ENCODE measurements at places on chromosomes 12 and 14.
A peak's percentile ranks its signal among the peaks of the same experiment; 100 is the strongest.

- DNase-seq = no peak
Observed at GRCh38 chr14:87380054-87380453, 612.9 kb downstream of the GALC start.

DNA sequence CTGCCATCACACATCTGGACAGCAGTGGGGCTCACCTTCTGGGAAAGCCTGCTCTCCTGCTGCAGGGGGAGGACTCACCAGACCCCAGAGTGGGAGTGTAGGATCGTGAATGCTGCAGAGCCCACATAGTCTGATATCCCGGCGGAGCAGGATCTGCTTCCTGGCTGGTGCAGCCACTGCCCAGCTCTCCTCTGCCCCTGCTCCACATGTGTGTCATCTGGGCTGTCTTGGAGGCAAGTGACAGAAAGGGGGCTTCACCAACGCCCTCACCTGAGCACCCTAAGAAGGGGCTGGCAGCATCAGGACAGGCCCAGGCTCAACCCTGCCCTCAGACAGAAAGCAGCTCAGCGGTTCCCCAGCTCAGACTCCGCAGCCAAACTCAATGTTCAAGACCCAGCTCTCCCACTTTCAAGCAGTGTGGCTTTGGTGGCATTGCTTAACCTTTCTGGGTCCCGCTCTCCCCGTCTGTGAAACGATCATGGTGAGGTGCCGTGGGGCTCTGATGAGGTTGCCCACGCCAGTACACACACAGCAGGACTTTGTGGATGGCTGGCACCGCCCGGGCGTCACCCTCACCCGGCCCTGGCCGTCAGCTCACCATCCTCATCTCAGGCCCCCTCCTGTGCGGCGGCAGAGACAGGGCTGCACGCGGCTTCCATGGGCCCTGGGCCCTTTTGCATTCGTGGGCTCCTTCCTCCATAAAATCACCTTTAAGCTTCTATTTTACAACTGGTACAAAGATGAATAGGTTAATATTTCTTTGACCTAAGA is 91.0 kb upstream of the SFSWAP start:
- DNase-seq = no peak

- no peak for DNase-seq
Observed at GRCh38 chr14:102893452-102893851, 29.0 kb upstream of the AMN start.

- DNase-seq = no peak
Observed at GRCh38 chr12:5390174-5390799, 41.6 kb upstream of the NTF3 start.

- DNase-seq = no peak
Observed at GRCh38 chr12:20701106-20701505, 6.0 kb downstream of the SLCO1C1 start.

GRCh38 chr12:120914794-120915193 is 10.6 kb upstream of the SPPL3 start:
- DNase-seq = no peak

DNA sequence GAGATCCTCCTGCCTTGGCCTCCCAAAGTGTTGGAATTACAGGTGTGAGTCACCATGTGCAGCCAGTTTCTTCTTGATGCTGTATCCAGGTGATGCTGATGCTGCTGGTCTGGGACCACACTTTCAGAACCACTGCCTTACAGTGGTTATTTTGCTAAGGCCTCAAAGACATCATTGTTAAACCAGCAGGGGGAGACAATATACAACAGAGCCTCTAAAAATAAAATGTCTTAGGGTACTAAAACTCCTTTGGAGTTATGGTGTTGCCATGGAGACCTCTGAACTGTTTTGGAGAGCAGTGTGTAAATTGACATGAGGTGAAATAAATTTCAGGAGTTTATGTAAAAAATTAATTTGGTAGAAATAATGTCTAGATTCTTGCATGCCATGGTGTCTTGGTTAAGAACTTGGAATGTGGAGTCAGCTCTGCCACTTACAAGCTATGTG is 1.1 kb upstream of the ARG2 start:
- DNase-seq = peak; percentile 61

- no peak for DNase-seq
Observed at GRCh38 chr14:93957333-93957710, 19.0 kb downstream of the ASB2 start.

- no peak for DNase-seq
Observed at GRCh38 chr12:52023976-52024688, 17.4 kb downstream of the TAMALIN start.

GRCh38 chr12:118645219-118645618 is 268.9 kb downstream of the SUDS3 start:
- no peak for DNase-seq

DNA sequence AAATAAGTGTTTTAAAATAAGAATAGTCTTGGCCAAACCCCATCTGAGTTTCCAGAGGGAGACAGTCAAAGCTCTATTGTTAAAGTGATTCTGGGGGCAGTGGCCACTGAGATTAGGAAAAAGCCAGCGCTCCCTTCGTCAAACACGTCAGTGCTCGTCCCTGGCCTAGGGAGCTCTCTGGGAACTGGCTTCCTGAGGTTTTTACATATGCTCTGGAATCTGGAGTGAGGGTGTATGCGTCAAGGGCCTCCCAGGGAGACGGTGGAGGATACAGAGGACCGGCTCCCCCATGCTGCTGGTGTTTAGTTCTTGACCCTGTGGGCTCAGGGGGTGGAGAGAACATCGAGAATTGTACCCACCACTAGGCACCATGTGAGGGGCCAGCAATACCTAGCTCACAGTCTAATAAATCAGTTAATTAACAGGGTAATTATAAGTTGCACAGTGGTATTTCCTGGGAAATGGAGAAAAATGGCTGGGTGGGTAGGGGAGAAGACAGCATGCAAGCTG is 87.0 kb downstream of the SLC25A47 start:
- no peak for DNase-seq

DNA sequence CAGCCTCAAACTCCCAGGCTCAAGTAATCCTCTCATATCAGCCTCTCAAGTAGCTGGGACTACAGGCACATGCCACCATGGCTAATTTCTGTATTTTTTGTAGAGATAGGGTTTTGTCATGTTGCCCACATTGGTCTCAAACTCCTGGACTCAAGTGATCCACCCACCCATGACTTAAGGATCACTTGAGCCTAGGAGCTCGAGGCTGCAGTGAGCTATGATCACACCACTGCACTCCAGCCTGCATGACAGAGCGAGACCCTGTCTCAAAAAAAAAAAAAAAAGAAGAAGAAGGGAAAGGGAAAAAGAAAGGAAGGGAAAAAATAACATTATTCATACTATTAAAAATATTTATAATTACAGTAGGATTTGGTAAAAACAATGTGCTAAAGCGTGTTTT is 19.2 kb downstream of the EPS8 start:
- no peak for DNase-seq

DNA sequence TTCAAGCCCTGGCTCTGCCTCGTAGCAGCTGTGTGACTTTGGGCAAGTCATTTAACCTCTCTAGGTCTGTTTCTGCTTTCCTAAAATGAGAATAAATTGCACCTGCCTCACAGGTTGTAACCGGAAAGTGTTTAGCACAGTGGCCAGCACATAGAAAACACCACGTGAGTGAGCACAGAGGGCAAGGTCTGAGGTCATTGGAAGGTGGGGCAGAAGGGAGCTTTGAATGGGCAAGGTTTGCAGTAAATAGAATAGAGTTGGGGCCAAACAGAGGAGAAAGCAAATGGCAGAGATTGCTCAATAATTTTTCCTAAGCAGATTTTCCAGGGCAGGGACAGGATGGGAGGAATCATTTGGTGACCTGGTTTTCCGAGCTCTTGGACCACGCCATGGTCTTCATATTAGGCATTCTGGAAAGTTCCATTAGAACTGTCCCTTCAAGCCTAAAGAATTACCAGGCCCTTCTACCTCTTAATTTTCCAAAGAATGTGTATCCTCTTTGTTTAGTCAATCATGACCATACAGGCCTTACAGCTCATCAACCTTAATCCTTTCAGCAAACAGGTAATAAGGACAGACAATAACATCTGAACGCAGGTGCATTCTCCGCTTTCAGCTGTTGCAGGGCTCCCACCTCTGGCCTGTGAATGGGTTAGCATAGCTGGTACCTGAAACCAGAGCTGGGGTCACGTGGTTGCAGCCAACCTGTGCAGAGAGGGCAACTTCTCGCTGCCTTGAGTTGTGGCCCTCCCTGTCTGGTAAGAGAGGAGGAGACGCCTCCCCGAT is 53.8 kb downstream of the VWF start:
- no peak for DNase-seq

GRCh38 chr12:45400991-45401390 is 185.1 kb downstream of the ANO6 start:
- no peak for DNase-seq

DNA sequence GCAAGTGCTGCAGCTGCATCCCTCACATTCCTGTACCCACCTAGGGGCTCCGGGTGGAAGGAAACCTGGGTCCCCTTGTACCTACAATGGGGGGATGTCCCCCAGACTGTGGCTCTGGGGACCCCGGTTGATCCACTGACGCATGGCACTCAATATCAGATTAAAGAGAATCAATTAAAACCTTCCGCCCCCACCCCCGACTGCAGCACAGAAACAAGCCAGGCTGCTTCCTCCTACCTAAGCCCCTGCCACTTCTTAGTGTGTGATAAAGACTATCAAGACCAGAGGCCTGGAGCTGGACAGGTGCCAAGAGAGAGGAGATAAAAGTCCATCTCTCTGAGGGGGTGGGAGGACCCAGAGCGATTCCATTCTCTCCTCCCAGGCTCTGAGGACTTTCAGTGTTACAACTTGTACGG is 28.2 kb upstream of the RPLP0 start:
- DNase-seq = no peak

GRCh38 chr12:120094485-120094884 is 22.1 kb downstream of the RAB35 start:
- no peak for DNase-seq

GRCh38 chr14:79325071-79325470 is 886.2 kb downstream of the DIO2 start:
- no peak for DNase-seq

GRCh38 chr14:52553671-52554575 is 1.3 kb downstream of the GPR137C start:
- peak; percentile 79 for DNase-seq

GRCh38 chr14:80764921-80765507 is 176.5 kb downstream of the CEP128 start:
- DNase-seq = no peak

- DNase-seq = no peak
Observed at GRCh38 chr14:38818555-38818954, 284.5 kb downstream of the SEC23A start.

DNA sequence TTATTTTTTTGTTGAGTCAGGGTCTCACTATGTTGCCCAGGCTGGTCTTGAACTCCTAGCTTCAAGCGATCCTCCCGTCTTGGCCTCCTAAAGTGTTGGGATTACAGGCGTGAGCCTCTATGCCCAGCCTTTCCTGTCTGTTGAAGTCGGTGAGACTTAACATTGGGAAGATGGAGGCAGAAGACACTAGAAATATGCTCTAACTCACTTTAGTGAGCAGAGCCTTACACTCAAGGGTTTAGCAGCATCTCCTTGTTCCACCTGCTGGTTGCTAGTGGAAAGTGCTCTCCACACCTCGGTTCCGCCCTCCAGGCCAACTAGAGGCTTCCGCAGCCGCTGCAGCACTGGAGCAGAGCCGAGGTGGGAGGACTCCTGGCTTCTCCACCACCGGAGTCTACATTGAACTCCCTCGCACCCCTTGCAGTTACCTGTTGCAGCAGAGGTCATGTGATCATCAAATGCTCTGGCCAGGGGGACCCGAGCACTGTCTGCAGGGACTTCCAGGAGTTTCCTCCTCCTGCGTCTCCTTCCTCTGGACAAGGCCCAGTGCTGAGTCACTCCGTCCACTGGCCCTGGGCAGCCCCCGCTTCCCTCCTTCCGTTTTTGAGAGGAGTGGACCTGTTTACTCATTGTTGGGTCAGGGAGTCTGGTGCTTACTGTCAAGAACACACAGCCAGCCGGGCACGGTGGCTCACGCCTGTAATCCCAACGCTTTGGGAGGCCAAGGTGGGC is 9.4 kb upstream of the HVCN1 start:
- peak; percentile 34 for DNase-seq

DNA sequence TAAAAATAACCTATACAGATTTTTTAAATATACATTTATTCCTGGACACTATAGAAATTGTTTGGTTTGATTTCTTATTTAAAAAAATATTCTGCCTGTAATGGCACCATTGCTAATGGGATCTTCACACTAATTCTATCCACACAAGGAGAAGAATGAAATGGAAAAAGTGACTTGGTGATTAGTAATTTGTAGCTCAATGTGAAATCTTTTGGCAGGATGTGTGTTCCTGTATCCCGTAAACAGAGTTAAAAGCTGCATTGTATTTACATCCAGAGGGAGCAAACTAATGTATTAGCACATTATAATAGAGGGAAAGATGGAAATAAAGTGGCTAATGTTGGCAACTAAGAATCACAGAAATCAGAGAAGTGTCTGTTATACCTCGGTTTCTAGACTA is 1455.3 kb upstream of the FLRT2 start:
- DNase-seq = no peak

DNA sequence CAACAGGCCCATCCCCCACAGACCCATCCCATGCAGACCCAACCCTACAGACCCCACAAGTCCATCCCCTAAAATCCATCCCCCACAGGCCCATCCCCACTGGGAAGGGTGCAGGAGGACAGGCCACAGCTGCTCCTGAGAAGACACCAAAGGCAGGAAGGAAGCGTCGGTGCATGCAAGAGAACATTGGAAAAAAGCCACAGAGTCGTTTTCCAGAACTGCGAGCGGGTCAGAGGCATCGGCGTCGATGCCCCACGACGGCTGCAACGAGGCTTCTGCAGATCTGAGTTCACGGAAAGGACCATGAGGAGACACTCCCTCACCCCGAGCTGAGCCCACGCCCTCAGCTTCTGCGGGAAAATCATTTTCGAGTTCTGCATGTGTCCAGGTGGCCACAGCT is 59.6 kb upstream of the GALNT9 start:
- no peak for DNase-seq

DNA sequence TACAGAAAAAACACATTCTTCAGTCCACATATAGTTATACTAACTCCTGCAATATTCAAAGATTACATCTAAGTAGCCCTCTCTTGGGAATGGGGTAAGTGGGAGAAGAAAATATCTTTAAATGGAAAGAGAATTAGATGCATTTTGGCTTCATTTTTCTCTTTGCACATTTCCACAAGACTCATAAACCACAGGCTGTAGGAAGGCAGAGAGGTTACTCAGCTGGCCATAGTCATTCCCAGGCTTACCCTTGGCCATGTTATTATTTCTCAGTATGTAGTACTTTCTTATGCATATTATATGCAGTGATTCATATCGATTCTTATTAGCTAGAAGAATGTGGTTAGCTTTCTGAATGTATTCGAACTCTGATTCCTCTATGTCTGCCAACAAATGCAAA is 92.2 kb downstream of the PTPRR start:
- no peak for DNase-seq

- no peak for DNase-seq
Observed at GRCh38 chr14:104462651-104463630, 116.6 kb upstream of the C14orf180 start.

DNA sequence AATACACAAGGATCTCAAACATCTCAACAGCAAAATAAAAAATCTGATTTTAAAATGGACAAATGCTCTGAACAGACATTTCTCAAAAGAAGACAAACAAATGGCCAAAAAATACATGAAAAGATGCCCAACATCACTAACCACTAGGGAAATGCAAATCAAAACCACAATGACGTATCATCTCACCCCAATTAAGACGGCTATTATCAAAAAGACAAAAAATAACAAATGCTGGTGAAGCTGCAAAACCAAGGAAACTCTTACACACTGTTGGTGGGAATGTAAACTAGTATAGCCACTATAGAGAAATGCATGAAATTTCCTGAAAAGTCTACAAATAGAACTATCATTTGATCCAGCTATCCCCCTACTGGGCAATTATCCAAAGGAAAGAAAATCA is 145.0 kb downstream of the BTG1 start:
- no peak for DNase-seq

GRCh38 chr12:99201906-99202645 is 445.5 kb upstream of the GARIN6 start:
- DNase-seq = no peak
